Activated CD4-positive, CD25-positive, alpha-beta regulatory T cell (primary cell): ENCODE measurements at places on chromosomes 16 and 17.
A peak's percentile ranks its signal among the peaks of the same experiment; 100 is the strongest.

- DNase-seq: no peak
Measured at GRCh38 chr16:50467943-50468748, 80.0 kb upstream of the NKD1 start.

DNA sequence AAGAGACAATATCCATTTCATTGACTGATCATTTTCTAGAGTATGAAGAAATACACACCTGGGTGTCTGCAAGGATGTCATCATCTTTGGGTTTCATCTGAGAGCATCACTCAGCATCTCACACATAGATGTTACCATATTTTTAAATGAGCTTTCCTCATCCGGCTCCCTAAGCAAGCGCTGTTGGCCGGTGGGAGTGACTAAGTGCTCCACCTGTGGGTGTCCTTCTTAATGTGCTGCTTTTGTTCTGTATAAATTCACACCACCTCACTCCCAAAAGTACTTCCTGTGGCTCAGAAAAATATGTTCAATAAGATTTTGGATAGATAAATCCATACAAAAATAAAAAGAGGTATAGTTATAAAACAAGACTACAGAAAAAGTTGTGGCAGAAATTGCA is 7.4 kb downstream of the SSTR2 start:
- no peak for DNase-seq

DNA sequence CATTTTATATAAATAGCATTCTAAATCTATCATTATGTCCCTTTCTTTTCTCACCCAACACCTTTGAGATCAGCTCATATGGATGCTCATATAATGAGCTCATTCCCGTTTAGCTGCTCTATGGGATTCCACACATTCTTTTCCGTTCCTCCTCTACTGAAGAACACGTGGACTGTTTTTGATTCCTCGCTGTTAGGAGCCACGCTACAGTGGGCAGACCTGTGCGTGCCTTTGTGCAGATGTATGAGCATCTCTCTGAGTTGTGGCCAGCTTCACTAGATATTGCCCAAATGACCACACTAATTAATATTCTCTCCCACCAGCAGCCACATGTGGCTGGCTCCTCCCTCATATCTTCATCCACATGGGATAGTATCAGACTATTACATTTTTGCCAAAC is 6.0 kb upstream of the TNFRSF13B start:
- DNase-seq: no peak

- no peak for DNase-seq
Measured at GRCh38 chr17:17671369-17672129, 9.7 kb upstream of the RAI1 start.

- DNase-seq: no peak
Measured at GRCh38 chr16:56974549-56975300, 13.0 kb downstream of the CETP start.

DNA sequence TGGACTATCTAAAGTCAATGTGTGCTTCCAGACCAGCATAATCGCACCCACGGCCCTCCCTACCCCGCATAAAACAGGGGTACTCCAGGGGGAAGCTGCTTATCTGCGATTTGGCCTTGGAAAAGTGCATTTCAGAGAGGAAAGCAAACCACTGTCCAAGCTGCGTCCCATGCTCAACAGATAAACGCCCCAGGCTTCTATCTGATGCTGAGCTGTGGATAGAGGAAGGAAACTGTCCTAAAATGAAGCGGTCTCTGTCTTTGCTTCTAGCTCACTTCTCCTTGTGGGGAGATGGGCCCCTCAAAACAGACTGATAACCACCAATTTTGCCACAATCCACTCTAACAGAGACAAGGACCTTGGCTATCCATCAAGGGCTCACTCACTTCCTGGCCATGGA is 160.5 kb upstream of the TNRC6C start:
- no peak for DNase-seq

DNA sequence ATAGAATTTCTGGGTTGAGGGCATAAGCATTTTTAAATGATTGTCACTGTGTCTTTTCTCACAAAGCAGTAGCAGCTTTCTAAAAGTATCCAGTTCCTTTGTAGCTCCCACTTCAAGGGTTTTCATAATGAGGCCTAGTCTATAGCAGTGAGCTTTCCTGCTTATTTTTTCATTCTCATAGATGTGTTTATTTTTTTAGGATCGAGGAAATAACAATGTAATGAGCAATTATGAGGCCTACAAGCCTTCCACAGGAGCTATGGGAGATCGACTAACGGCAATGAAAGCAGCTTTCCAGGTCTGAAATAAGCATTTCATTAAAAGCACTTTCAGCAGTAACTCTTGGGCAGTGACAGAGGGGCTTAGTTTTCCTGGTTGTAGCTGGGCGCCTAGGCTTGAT is 10.6 kb upstream of the PSMC5 start:
- DNase-seq: no peak

GRCh38 chr17:35774499-35774898 is 13.8 kb downstream of the C17orf50 start:
- DNase-seq: no peak

DNA sequence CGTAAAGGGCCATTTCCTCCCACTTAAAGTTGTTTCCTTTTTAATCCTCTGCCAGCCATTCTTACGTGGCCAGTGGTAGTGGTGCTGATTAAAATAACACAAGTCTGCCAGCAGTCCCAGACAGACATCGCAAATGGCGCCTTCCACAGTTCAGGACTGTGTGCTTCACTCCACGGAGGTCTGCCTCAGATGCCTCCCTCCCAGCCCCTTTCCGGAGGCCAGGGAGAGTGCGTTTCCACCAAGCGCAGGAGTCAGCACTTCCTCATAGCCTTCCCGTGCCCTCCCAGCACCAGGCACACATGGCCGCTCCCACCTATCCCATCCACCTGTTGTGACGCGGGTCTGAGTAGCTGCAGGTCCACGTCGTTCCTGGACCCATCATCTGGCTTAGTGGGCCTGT is 205.6 kb downstream of the RPTOR start:
- no peak for DNase-seq

GRCh38 chr16:12255473-12255872 is 278.9 kb downstream of the SNX29 start:
- DNase-seq: no peak

DNA sequence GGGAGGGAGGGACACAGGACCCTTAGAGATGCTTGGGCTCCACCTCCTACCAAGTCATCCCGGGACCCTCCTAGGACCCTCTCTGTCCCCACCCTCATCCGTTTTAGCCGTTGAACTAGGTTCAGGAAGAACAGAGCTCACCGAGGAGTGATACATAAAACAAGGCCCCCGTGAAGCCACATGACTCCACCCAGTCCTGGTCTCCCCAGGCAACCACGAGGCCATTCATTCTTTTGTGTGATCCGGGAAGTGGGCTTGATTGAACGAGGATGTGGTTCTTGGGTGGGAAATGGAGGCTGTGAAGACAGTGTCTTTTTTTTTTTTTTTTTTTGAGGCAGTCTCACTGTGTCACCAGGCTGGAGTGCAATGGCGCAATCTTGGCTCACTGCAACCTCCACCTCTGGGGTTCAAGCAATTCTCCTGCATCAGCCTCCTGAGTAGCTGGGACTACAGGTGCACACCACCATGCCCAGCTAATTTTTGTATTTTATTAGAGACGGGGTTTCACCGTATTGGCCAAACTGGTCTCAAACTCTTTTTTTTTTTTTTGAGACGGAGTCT is 14.8 kb downstream of the TRARG1 start:
- peak; percentile 65 for DNase-seq

- no peak for DNase-seq
Measured at GRCh38 chr17:69547947-69548346, 133.4 kb downstream of the MAP2K6 start.

GRCh38 chr17:41785091-41785858 is 1.2 kb downstream of the JUP start:
- no peak for DNase-seq

DNA sequence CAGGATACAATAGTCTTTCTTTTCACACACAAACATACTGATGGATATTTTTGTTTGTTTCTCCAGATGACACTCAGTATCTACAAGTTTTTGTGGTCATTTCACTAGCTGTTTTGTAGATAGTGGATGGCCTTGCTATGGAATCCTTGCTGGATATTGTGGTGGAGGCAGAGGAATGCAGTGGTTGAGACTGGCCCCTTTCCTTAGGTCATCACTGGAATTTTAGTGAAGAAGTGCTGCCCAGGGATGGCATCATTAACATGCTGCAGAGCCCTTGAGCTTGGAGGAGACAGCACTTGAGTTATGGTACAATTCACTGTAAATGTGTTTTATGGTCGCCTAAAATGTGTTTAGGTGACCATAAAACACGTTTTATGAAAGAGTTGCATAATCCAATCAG is 455.9 kb upstream of the HSBP1 start:
- no peak for DNase-seq

- DNase-seq: no peak
Measured at GRCh38 chr16:51382211-51382610, 231.1 kb upstream of the SALL1 start.

DNA sequence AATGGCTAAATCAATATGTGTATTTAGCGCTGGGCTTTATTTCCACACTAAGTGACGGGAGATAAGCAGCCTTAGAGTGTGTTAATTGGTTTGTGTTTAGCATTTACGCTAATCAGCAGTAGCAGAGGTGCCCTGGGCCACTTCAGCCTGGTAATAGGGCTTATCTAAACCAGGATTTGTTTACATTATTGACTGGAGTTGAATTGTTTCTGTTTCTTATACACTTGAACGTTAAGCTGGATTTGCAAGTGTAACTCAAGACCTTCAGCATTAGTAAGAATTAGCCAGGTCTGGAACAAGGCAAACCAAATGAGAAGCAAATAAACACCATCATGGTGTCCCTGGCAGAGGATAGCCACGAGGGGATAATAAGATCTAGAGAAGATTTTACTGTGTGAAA is 313.6 kb downstream of the HS3ST4 start:
- DNase-seq: no peak

DNA sequence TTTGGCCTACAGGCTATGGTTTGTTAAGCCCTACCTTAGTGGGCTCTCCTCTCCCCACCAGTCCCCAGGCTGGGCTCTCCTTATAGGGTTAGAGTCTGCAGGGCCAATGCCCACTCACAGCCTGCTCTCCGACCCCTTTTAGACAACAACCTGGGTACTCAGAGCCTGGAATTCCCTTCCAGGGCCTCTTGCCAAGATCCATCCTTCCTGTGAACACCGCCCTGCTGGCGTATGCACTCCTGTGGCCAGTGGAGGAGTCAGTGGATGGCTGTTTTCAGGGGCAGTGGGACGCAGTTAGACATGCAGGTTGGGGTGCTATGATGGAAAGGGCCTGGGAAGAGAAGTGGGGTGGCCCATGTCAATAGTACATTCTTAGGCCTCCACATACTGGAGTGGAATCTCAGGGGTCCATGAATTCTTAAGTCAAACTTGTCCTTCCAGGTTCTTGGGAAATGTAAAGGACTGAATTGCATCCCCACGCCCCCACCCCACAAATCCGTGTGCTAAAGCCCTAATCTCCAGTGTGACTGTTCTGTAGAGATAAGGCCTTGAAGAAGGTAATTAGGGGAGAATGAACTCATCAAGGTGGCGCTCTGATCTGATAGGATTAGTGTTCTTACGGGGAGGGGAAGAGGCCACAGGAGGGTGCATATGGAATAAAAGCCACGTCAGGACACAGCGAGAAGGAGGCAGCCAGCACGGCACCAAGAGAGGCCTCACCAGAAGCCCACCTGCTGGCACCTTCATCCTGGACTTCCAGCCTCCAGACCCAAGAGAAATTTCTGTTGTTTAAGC is 81.6 kb upstream of the CACNG5 start:
- DNase-seq: no peak

DNA sequence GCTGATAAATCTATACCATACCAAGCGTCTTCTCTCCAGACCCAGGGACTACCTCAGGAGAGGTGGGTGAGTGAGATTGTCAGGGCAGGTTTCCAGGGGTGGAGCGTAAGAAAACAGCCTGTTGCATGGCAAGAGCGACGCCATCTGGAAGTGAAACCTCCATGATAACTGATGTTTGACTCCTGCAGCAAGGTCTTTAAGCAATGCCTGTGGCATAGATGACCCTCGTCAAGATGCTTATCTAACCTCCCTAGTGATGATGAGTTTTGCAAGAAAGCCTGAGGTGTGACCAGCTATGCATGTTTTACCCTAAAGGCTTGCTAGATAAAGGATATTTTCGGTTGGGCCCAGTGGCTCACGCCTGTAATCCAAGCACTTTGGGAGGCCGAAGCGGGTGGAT is 71.6 kb downstream of the GSG1L start:
- DNase-seq: no peak

GRCh38 chr17:73533127-73533526 is 111.1 kb downstream of the SDK2 start:
- DNase-seq: no peak

DNA sequence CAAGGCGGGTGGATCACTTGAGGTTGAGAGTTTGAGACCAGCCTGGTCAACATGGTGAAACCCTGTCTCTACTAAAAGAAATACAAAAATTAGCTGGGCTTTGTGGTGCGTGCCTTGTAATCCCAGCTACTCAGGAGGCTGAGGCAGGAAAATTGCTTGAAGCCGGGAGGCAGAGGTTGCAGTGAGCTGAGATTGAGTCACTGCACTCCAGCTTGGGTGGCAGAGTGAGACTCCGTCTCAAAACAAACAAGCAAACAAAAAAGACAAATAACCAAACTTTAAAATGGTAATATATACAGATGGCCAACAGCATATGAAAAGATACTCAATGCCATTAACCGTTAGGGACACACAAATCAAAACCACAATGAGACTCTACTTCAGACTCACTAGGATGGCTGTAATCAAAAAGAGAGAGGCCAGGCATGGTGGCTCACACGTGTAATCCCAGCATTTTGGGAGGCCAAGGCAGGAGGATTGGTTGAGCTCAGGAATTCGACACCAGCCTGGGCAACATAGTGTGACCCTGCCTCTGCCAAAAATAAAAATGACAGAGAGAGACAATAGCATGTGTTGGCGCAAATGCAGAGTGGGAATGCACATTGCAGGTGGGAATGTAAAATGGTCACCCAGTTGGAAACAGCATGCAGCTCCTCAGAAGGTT is 21.3 kb downstream of the SULT1A2 start:
- no peak for DNase-seq

DNA sequence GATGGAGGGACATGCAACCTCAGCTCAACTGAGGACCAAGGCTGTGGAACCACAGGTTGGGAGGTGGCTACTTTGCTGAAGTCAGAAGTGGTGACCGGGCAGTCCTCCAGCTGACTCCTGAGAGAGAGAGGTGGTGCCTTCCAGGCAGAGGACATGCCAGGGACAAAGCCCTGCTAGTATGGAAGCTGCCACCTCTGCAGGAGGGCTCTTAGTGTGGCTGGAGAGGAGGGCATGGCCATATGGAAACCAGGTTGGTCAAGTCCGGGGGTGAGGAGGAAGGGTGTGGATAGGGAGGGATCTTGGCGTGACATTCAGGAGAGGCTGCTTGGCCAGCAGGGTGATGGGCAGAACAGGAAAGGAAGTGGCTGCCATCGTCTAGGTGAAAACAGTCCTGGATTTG is 5.7 kb downstream of the C16orf86 start:
- DNase-seq: no peak

GRCh38 chr17:45241328-45242028 is 19.8 kb downstream of the FMNL1 start:
- DNase-seq: no peak
